Epithelial cell of prostate (primary cell): ENCODE measurements at places on chromosomes 2 and 18.

GRCh38 chr2:238789317-238789806 lies 58.5 kb upstream of the TWIST2 start:
- no peak for DNase-seq

DNA sequence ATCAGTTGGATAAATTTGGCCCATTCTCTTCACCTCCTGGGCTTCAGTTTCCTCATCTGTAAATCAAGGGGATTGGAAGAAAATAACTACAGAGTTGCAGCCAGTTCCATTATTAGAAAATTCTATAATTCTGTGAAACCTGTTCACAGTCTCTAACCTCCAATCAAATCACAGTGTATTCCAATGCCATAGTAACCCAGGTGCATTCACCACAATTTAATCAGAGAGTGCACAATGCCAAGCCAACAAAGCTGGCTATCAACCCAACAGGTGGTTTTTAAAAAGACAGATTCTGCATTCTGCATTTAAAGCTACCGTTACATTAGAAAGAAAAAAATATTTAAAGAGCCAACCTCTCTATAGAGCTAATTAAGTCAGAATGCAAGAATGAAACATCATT lies 308.6 kb downstream of the RNF144A start:
- DNase-seq, result no peak

DNA sequence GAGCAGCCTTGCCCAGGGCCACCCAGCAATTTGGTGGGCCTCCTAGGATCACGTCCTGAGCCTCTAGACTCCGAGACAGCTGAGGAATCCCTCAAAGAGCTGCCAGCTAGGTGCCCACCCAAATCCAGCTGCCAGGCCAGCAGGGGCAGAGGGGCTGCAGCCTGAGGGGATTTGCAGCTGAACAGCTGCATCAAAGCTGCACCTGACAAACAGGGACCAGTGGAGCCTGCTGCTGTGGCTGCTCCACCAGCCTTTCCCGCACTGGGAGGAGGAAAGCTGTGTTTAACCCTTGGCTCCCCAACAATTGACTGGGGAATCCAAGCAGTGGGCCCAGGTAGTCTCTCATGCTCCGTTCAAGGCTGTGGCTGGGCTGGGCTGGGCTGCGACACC lies 8.2 kb downstream of the ADRA2B start:
- DNase-seq, result no peak

DNA sequence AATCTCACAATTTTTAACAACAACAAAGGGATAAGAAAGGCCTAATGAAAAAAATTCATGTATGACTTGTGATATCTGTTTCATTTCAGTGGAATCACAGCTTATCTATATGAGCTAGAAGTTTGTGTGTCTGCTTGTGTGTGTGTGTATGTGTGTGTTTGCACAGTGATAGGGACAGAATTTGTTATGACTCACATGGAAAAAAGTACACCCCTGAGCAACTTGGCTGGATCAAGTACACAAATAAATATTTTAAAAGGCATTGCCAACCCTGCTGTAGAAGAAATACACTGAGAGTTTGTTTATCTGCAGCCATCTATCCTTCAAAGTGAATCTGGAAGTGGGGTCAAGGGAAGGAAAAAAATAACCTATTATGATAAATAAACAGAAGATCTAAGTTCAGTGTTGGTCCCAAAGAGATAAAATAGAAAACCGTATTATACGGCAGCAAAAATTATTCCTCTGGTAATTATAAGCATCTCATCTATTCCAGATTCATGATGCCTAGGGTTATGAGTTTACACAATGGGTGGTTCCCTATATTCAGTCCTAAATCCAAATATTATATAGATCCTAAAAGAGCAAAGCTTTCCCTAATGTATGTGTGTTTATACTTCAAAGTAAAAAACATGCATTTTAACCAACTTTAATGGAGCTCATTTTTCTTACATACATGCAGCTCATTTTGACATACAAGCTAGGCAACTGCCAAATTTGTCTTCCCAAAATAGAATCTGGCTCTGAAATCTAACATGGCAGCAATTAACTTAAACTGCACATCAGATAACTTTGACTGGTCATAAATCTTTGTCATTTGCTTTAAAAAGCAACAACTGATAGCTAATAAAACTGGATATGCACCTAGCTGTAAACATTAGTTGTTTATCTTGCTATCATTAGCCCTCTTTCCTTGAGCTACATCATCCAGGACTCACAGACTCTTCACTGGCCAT lies 420.6 kb downstream of the IRS1 start:
- peak; percentile 22 for DNase-seq

DNA sequence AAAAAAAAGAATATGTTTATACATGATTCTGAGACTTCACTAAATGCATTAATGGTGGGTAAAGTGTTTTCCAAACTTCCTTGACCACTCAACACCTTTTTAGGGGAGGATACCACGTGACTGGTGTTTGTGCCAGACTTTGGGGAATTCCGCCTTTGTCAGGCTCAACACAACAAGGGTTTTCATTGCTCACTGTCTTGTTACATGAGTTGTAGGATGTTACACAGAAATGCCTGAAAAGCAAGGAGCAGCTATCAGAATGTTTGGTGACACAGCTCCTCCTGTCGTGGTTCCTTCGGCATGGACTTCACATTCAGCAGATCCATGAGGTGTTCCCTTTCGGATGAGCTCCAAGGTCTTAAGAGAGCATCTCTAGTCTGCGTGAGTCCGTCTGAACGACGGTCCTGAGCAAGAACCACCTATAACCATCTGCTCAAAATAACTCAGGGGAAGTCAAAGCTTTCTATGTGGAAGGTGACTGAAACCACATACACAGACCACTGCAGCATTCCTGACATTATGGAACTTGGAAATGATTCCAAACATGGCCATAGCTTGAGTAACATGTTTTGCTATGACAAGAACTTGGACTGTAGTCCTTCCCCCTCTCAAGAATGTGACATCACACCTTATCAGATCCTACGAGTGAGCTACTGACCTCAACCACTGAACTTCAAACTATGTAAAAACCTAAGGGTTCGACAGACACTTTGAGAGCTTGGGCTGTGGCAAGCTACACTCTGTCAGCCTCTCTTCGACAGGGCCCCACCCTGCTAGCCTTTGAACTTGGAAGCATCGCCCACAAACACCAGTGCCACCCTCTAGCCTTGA lies 57.5 kb downstream of the MCFD2 start:
- no peak for DNase-seq

GRCh38 chr2:149732730-149733290 lies 145.2 kb upstream of the MMADHC start:
- DNase-seq, result no peak

- no peak for DNase-seq
Observed at GRCh38 chr2:141105763-141106162, 1025.1 kb downstream of the LRP1B start.

- DNase-seq, result no peak
Observed at GRCh38 chr2:121608367-121608766, 40.9 kb downstream of the CLASP1 start.

DNA sequence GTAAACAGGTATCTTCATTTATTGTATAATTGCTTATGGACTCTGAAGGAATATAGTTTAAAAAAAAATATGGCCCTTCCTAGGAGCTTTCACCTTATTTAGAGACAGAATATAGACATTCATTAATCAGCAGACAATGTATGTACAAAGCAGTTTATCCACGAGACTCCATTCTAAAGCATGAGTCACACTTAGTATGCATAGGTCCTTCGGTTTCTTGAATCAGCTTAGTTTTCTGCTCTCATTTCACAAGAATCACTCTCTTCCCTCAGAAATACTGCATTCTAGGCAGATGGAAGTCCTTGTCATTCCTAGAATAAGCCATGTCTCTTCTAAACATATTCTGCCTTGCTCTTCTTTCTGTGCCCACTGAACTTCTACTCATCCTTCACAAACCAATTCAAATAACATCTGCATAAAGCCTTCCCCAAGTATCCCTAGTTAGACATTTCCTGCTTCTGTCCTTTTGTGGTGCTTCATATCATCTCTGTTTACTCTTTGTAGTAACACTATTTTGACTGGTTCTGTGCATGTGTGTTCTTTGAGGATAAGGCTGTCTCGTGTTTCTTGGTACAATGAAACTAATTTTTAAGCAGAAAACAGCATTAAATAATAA lies 84.5 kb downstream of the PTRHD1 start:
- DNase-seq, result no peak

DNA sequence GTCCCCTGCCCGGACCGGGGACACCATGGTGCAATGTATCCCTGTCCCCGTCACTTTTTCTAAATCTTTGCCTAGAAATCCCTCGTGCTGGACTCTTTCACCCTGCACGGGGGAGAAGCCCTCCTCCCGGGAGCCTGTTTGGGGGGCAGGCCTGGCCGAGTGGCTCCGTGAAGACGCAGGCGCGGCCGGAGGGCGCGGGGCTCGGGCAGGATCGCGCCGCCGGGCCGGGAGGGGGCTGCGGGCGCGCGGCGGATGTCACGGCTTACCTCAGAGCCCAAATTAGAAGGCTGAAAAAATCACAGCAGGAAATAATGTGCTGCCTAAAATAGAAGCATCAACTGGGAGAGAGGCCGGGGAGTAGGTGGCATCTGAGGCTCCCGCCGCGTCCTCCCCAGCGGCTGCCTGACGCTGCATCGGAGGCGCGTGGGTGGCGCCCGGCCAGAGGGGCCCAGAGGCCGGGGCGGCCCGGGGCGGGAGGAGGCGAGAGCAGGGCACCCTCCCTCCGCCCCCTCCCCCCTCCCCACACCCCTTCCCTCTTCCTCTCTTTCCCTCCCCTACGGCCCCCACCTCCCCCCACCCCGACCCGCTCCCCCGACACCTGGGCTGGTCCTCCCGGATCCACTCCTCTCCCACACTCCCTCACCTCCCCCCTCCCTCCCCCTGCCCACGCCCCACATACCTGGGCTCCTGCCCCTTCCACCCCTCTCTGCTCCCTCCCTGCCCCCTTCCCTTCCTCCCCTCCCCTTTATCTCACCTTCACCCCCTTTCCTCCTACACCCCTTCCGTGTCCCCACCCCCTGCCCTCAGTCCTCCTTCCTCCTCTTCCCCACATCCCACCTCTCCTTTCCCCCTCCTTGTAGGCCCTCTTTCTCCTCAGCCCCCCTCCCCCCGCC lies 51.9 kb downstream of the SLC4A1AP start:
- DNase-seq, result no peak

DNA sequence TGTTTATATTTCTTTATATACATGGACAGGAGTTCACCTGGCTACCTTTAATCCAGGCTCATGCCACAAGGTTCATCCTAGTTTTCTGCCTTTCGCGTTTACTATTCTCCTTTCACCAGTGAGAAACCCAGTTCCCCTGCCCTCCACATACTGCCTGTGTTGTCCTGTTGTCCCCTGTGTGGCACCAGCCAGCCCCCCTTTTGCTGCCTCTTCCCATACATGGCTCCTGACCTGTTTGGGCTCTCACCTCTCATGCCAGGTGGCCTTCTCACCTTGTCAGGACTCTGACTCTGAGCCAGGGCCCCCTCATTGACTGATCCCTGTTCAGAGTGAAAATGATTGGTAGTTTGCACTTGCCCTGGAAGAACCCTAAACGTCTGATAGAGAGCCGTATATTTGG lies 13.6 kb downstream of the ASB1 start:
- no peak for DNase-seq

DNA sequence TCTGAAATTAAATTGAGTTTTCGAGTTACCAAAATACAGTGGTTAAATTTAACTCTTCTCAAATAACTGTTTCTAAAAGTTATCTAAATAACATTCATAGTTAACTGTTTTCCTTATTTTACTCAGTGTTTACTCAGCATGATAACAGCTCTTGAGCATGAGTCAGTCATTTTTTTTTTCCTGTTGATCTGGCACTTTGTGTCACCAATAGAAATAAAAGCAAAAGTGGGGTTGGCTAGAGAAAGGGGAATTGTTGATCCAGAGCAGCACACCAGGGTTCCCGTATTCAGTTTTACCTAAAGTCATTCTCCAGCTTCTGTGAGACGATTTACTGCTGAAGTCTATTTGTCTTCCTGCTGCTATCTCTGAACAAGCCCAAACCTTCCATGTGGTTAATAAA lies 851.6 kb downstream of the DCC start:
- DNase-seq, result no peak

- DNase-seq, result peak; percentile 98
Observed at GRCh38 chr2:55862673-55863390, 60.8 kb downstream of the EFEMP1 start.

DNA sequence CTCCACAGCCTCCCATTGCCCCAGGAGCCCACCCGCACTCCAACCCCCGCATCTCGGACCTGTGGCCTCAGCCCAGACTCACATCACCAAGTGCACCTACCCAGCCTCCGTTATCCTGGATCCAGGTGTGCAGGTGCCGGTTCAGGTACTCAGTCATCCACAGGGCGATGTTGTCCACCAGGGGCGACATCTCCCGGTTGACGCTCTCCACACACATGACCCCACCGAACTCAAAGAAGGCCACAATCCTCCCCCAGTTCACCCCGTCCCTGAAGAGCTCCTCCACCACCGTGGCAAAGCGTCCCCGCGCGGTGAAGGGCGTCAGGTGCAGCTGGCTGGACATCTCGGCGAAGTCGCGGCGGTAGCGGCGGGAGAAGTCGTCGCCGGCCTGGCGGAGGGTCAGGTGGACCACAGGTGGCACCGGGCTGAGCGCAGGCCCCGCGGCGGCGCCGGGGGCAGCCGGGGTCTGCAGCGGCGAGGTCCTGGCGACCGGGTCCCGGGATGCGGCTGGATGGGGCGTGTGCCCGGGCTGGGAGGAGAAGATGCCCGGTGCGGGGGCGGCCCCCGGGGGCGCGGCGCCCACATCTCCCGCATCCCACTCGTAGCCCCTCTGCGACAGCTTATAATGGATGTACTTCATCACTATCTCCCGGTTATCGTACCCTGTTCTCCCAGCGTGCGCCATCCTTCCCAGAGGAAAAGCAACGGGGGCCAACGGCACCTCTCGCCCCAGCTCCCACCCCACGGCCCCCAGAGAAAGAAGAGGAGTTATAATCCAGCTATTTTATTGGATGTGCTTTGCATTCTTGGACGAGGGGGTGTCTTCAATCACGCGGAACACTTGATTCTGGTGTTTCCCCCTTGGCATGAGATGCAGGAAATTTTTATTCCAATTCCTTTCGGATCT lies 1.3 kb downstream of the BCL2 start:
- DNase-seq, result no peak

- peak; percentile 65 for DNase-seq
Observed at GRCh38 chr2:137255990-137256389, 490.6 kb downstream of the THSD7B start.

- no peak for DNase-seq
Observed at GRCh38 chr2:216987252-216987821, 127.5 kb upstream of the TNP1 start.

- no peak for DNase-seq
Observed at GRCh38 chr2:201482543-201482942, 31.0 kb downstream of the STRADB start.
